ENCODE measurements at places on chromosomes 12 and 14.
A peak's percentile ranks its signal among the peaks of the same experiment; 100 is the strongest.

DNA sequence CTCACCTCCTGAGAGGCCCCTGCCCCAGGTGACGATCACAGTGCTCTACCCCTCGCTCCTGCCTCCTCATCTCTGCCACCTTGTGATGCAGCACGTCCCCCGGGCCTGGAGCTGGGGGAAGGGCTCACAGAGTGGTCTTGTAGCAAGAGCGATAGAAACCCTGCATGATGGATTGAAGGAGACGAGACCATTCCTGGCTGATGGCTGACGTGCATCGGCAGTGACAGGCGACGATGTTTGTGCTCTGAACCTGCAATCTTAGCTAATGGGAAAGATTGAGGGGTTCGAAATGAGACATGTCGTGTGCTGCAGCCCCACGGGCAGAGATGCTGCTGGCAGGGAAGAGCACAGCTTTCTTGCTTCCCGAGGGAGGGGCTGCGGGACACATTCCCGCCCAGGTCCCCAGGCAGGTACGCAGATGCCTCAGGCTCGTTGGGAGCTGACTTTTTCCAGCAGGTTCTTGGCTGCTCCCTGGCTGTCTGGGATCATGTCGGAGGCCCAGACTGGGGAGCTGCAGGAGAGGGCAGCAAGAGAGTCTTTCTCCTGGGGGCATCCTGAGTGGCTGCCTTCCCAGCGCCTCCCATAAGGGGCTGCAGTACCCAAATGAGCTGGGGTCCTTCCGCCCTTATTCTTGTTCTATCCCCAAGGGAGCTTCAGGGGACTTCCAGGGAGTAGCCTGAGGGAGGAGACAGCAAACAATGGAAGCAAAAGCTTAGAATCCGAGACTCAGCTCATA lies 38.7 kb upstream of the GPATCH2L start:
- no peak for DNase-seq

- DNase-seq = no peak
These were observed 20.7 kb downstream of the YARS2 start for GRCh38 chr12:32734952-32735351.

DNA sequence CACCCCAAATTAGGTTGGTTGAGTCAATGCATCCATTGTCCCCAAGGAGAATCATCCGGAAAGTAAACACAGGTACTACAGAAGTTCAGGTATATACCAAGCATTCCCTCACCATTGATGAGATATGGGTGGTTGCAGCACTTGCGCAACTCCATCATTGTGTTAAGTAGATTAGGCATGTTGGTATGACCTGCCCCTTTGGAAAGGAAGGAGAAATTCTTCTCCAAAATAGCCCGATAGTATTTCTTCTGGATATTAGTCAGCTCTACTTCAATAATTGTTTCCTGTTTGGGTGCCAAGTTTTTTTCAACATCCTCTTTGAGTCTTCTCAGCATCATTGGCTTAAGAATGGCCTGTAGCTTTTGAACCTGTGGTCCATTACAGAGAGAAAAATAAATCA lies 21.3 kb upstream of the SUPT16H start:
- DNase-seq = no peak

DNA sequence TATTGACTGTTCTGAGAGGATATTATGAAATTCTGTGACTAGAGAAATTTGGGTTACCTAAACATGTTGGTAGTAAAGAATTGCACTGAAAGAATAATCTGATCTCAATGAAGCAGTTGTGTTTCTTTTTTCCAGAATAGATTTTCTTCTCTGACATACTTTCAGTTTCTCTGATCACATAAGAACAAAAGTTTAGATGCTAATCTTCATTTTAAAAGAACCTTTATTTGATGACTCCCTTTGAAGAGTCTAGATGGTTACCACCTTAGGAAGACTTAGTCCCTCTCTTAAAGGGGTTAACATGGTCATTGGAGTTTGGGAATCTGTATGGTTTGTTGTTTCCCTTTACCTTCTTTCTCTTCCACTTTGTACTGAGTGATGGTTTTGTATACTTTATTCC lies 58.6 kb downstream of the MON2 start:
- no peak for DNase-seq

- DNase-seq = no peak
These were observed 1.1 kb downstream of the MLXIP start for GRCh38 chr12:122079532-122080081.

GRCh38 chr12:105196090-105196489 lies 39.9 kb downstream of the APPL2 start:
- DNase-seq = no peak

- peak; percentile 27 for DNase-seq
These were observed 38.8 kb upstream of the TDRD9 start for GRCh38 chr14:103889313-103890051.

DNA sequence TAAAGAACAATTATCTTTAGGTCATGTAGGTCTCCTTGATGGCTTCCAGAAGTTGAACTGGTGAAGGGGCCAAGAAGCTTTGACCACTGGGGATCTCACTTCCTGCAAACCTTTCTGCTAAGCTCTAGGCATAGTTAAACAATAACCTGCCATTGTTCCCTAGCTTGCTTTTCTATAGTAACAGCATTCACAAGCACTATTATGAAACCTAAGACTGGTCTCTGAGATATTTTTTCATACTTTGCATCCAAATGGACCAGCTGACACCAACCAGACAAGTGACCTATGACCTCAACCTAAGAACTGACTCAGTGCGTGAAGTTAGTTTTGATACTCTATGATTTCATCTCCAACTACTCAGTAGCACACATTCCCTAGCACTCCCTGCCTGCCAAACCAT lies 129.1 kb downstream of the PTPRB start:
- DNase-seq = no peak

GRCh38 chr14:101477648-101478047 lies 83.6 kb upstream of the DIO3 start:
- no peak for DNase-seq

DNA sequence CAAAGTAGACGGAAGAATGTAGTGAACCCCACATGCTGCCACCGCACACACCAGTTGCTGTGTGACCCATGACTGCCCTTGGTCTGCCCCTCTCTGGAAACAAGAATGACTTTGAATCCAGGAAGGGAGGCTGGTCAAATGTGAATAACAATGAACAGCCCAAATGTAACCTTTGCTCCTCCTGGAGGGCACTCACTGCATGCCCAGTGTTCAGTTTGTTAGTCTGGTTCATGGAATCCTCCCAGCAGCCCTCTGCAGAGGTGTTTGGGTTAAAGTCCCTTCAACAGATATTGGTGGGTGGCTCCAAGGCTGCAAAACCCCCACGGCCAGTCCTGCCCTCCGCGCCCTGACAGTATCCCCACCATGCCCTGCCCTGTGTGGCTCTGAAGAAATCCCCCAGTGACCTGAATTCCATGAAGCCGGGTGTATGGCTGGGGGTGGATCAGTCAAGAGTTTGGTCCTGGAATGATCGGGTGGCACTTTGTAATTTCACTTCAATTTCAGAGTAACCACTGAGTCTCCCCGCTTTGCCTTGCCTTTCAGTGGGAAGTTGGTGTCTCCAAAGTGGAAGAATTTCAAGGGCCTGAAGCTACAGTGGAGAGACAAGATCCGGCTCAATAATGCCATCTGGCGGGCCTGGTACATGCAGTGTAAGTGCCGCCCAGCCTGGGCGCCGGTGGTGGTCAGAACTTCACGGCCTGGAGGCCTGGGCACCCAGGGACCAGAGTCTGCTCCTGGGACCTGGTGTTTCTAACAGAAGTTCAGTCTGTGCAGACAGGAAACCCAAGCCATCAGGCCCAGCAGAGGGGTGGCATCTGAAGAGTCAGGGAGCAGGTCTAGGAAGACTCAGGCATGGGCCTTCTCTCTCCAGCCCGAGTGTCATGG lies 47.1 kb downstream of the IL31 start:
- DNase-seq = no peak

DNA sequence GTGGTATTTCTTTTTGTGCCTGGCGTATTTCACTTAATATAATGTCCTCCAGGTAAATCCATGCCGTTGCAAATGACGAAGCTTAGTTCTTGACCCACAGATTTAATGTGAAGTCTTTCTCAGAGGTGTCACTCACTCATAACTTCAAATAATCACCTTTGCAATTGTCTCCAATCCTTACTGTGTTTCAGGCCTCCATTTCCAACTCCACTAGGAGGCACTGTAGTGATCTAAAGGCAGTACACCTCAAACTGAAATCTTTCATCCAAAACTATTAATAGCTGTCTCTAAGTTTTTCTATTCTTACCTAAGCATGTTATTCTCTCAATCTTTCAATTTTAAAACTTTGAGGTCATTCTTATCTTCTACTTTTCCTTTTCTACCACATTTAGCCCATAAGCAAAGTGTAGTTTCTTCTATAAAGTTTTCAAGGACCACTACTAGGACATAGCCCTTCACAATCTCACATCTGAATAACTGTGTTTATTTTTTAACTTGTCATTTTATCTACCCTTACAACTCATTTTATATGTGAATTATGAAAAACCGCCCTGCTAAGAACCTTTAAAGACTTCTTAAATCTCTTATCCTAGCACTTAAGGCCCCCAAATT lies 25.5 kb upstream of the FBXO34 start:
- no peak for DNase-seq

- DNase-seq = no peak
These were observed 22.0 kb upstream of the HSP90B1 start for GRCh38 chr12:103908246-103908541.

DNA sequence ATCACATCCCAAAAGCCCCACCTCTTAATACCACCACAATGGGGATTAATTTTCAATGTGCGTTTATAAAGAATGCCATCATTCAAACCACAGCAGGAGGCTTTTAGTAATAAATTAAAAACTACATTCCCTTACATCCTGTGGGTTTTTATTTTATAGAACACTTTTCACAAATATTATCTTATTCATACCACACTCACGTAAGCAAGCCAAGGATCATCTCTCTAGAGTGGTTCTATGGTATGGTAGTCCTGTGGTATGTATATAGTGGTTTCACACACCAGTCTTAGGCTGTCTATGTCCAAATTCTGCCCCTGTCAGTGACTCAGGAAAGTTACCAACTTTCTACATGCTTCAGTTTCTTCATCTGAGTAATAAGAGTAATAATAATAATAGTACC lies 100.2 kb downstream of the GALC start:
- DNase-seq = no peak

DNA sequence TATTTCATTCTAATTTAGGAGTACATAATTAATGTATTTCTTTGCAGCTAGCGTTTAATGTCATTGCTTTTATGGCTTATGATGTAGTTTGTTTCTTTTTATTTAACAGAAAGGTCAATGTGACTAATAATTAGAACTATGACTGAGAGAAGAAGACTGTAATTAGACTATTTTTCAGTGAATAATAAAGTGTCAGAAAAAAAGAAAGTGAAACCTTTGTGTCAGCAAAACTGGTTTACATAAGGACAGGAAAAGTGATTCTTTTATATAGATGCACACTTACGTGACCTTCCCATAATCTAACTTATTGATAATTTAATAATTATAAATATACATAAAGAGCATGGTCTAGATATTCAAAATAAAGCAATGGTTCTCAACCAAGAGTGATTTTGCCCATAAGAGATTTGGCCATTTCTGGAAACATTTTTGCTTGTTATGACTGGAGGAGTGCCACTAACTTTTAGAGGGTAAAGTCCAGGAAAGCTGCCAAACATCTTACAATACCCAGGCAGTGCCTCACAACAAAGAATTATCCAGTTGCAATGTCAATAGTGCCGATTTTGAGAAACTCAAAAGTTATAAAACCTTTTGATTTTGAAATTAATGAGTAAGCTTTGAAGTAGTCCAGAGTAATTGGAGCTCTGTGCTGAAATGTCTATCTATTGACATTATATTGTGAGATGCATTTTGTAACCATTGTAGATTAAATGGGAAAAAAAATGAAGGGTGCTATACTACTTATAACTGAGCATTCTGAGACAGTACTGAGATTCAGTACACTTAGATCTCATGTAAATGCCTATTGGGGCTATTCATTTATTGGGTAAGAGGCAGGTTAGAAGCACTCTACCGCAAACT lies 227.1 kb downstream of the C12orf50 start:
- DNase-seq = peak; percentile 24

- peak; percentile 52 for DNase-seq
These were observed 54.0 kb downstream of the SLC38A1 start for GRCh38 chr12:46214668-46215436.

- DNase-seq = no peak
These were observed 239.4 kb upstream of the TMTC1 start for GRCh38 chr12:30023186-30023585.

DNA sequence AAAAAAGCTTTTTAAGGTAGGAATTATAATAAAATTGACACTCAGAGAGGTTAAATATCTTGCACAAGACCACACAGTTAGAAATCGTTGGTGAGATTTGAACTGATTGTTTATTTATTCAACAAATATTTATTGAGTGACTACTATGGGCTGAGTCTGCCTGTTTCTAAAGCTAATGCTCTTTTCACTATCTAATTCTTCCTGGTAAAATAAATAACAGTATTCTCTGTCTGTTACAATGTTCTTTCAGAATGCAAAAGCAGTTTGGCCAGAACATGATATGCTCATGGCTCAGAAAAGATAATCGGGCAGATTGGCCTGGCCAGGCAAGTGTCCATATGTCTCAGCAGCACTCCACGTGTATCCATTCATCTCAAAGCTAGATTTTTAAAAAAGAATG lies 82.0 kb downstream of the BTG1 start:
- DNase-seq = no peak

DNA sequence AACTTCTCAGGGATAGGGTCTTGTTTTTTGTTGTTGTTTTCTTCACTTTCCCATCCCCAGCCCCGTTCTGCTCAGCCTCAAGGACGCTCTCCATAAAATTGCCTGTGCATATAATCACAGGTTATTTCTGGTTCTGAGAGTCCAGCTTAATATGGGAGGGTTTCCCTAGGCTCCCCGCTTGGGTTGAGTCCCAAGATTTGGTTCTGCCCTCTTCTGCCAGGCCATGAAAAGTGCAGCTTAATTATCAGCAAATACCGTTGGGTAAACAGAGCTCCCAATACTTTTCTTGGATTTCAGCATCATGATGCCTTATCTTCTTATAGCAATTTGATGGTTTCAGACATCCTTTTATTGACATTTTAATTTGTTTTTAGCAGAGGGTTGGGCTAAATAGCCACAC lies 75.6 kb downstream of the GRIN2B start:
- no peak for DNase-seq
